ENCODE measurements at places on chromosomes 4 and X.

DNA sequence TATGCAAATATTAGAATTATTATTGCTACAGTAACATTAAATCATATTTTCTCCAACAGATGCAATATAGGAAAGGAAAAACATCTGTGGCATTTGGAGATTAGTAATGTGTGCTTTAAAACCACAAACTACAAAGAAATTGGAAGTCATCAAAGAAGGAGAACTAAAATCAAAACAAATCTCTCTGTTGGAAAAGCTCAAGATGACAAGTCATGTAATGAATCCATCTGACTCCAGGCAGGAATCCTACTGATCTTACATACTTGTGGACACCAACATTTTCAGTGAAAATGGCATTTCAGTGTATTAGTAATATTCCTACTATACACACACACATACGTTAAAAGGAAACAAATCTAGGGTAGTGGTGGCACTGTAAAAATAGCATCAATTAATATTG lies 98.2 kb downstream of the SLC39A8 start:
- no peak for DNase-seq

DNA sequence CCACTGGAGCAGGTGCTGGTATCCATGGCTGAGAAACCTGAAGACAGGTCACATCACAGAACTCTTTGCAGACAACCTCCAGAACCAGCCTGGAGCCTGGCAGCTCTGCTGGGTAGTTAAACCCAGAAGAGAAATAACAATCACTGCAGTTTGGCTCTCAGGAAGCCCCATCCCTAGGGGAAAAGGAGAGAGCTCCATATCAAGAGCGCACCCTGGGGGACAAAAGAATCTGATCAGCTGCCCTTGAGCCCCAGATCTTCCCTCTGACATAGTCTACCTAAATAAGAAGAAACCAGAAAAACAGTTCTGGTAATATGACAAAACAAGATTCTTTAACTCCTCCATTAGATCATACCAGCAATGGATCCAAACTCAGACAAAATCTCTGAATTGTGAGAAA lies 823.2 kb upstream of the FRG1 start:
- no peak for DNase-seq

DNA sequence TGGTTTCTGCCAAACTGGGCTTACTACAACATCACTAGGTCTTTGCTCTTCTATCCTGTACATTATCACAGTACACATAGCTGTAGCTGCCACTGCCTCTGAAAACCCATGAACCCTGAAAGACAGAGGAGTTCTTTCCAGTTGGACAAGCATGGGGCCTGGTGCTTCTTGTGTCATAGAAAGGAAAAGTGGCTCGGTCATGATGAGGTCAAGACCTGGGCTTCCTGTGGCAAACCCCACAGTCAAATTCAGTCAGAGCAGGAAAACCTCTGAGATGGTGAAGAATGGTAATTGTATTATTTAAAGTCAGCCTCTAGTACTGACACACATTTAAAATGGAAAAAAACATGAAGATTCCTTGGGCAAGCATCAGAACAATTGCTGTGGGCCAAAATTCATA lies 133.3 kb upstream of the PRPS2 start:
- no peak for DNase-seq

- no peak for DNase-seq
Measured at GRCh38 chr4:84895283-84895682, 71.2 kb downstream of the WDFY3 start.

- no peak for DNase-seq
Measured at GRCh38 chr4:59258002-59258401, 1942.1 kb upstream of the ADGRL3 start.
